ENCODE measurements at places on chromosomes 3 and 15.

- no peak for DNase-seq
Measured at GRCh38 chr3:194139814-194140391, 4.0 kb downstream of the HES1 start.

- DNase-seq: peak; percentile 27
Measured at GRCh38 chr3:197219619-197220018, 78.8 kb downstream of the DLG1 start.

DNA sequence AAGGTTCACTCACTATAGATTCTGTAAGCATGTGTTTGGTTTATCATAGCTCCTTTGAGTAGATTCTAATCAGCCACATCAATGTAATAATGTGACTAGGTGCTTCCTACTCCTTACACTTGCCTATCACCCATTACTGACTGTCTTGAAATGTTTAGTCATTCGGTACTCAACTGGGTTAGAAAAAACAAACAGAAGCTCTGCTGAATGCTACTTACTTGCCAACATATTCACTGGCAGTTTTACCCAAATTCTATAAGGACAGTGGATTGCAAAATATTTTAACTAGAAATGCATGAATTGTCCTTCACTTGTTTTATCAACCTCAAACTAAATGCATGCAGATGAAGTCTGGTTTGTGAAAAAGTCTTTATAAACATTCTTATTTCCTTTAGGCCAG, 352.1 kb upstream of the ALCAM start:
- DNase-seq: no peak

DNA sequence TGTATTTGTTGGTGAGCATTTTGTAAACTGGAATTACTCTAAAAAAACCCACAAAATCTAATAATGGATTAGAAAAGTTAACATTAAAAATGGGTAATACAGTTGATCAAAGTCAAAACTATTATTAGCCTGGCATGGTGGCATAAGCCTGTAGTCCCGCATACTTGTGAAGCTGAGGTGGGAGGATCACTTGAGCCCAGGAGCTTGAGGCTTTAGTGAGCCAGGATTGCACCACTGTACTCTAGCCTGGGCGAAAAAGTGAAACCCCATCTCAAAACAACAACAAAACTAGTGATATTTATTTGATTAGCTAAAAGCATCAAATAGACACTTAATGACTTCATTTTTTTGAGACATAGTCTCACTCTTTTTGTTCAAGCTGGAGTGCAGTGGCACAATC, 3.6 kb downstream of the SNX1 start:
- no peak for DNase-seq

DNA sequence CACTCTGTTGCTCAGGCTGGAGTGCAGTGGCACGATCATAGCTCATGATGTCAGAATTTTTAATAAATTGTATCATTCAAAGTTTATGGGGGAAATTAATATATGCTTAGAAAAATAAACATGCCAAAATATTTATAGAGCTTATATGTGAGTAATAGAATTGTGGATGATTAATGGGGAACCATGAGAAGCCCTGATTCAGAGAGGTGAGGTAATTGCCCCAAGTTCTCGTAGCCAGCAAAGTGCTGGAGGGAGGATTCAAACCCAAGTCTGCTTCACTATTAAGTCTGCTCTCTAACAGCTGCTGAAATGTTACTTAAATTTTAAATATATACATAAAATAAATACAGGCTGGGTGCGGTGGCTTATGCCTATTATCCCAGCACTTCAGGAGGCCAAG, 26.2 kb upstream of the IGF2BP2 start:
- no peak for DNase-seq

GRCh38 chr15:52289629-52290081, 5.9 kb downstream of the MYO5C start:
- DNase-seq: peak; percentile 42

DNA sequence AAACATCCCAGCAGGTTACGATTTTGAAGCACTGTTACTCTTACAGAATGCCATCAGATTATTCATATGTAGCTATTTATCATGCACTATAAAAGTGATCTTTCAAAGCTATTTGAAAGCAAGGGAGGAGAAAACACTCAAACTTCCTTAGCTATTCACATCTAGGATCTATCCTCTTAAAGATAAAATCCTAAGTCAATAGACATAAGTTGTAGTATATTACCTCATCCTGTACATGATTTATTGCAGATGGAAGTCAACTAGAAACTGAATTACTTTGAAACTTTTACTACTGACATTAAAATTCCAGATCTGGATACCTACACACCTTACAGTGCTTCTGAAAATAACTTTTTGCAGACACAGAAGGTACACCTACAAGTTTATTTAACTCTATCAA, 197.2 kb downstream of the MEIS2 start:
- DNase-seq: no peak

Data from GM23338 (cell line).